ENCODE measurements at places on chromosomes 2 and 18.

GRCh38 chr2:100470898-100471514 lies 724 bp downstream of the NMS start:
- DNase-seq: no peak

DNA sequence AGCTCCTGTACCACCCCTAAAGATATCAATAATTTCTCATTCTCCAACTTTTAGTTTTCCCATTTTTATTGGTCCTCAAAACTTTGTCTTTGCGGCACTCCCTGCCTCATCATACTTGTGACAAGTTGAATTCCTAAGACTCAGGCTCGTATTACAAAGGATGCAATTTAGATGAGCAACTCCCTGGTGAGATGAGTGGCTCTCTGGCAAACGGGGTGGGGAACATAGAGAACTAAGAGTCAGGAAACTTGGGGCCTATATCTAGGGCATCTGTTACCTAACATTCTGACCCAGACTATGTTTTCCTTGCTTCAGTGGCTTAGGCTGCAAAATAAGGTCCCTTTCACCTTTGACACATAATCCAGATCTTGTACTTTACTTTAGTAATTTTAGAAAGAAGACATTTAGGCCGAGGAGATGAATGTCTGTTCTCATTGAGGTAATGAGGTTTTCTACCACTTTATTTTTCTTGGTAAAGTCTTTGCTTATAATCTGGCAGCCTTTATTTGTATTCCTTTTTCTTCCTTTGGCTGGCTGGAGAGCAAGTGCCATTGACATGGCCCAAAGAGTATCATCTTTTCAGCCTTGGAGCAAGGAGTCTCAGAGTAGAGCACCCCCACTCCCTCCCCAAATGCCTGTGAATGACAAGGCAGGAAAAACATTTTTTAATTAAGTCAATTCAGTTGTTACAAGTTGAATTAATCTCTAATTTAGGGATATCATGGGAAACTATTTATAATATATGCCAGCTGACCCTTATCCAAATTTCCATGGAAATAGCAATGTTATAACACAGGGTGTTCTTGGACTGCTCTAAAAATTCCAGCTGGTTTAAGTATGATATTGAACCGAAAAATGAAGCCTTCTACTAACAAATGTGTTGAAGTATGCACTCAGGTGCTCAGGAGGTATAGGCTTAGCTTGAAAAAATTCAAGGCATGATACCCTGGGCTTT lies 15.2 kb downstream of the TSPYL6 start:
- DNase-seq: no peak

DNA sequence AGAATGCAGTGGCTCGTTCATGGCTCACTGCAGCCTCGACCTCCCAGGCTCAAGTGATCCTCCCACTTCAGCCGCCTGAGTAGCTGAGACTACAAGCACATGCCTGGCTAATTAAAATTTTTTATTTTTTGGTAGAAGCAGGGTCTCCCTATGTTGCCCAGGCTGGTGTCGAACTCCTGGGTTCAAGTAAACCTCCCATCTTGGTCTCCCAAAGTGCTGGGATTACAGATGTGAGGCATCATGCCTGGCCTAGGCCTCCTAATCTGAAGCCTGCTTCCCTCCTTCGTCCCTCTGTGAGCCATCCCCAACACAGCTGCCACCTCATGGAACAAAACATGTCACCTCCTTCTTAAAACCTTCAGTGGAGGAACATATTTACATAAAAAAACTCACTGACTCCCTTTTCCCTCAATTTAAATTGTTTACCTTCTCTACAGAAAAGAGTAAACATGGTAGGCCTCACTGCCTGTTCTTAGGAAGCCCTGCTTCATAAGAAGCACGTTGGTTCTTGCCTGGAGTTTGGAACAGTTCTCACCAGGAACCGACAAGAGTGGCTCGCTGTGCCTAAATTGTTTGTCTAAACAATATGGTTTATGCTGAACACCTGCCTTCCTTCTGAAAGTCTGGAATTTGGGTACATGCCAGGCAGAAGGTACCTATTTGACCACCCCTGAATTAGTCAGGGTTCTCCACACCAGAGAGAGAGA lies 12.1 kb upstream of the RHOB start:
- DNase-seq: no peak

GRCh38 chr2:120992791-120993555 lies 257.3 kb downstream of the GLI2 start:
- DNase-seq: no peak

DNA sequence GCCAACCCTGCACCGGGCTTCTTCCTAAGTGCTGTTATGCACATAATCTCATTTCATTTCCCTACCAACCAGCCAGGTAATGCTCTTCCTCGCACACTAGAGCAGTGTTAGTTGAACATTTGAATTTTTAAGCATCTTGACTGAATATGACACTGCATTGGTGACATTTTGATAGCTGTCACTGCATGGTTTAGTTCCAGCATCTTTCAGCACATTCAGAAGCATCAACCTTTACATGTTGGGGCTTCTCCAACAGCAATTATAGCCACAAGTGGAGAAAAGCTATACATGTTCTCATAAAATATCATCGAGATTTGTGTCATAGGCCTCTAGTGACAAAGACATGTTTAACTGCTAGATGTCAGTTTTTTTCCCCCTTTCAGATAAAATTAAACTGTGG lies 230.1 kb upstream of the FOSL2 start:
- no peak for DNase-seq

- DNase-seq: no peak
These were observed 16.6 kb downstream of the LRP2 start for GRCh38 chr2:169345486-169346437.

Measured in LNCaP clone FGC (cell line).